ENCODE measurements at places on chromosomes 4 and X.
A peak's percentile ranks its signal among the peaks of the same experiment; 100 is the strongest.

DNA sequence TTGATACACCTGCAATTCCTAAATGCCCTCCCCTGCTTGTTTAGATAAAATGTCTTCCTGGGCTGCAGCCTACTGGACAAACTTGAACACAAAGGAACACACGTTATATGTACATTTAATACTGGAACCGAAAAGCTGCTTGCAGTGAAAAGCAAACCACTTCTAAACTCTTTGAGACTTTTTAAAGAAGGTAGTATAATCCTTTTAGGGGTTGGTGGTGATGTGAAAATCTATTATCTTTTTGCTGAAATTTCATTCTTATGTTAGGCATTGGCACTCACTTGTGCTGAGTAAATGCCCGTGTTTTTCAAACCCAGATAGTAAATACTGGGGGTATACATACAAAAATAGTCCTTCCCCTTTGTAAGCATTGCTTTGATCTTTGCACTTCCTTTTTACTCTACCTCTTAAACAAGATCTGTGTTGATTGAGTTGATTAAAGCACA lies 2.2 kb downstream of the NFKB1 start:
- no peak for DNase-seq

DNA sequence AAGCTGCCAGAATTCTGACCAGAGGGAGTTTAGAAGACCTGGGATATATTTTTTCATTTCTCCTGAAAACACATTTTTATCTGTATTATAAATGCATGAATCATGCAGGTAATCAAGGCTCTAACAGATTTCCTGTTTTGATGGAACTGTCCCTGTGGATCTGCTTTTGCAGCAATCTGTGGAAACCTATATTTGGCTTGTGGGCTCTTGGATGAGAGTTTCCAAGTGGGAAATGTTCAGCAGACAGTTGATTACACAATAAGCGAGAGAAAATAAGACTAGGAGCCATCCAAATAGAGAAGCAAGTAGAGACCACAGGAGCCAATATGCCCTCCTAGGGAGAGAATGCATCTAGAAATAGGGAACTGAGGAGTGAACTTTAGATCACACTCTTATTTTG lies 105.0 kb downstream of the NDST3 start:
- no peak for DNase-seq

DNA sequence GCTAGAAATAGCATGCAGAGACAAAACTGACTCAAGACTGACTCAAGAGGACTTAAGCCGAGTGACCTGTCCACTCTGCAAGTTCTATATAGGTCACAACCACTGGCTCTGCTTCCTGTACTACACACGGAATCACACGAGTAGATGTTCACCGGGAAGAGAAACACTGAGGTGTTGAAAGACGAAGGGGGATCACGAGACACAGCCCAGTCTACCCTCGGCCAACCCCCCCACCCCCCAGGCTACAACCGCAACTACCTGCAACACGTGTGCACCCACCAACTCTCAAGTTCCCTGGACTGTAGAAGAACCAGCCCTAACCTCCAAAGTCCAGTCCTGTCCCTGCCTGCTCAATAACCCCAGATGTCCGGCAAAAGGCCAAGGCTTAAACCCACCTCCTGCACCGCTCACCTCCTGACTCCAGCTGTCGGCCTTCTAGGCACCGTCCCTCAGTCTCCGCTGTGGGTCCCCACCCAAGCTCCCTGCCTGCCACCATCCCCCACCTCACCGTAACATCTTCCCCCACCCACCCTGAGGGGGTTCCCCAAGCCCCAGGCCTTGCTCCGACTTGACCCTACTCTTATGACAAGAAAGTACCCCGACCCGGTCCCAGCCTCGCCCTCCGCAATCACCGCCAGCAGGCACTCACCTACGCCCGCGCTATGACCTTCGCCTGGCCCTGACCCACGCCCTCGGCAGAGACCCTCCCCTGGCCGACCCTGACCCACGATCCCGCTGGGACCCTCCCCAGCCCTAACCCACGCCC lies 739 bp downstream of the GAK start:
- DNase-seq = peak; percentile 15

- DNase-seq = no peak
Measured at GRCh38 chr4:29551821-29552220, 1168.3 kb upstream of the PCDH7 start.

DNA sequence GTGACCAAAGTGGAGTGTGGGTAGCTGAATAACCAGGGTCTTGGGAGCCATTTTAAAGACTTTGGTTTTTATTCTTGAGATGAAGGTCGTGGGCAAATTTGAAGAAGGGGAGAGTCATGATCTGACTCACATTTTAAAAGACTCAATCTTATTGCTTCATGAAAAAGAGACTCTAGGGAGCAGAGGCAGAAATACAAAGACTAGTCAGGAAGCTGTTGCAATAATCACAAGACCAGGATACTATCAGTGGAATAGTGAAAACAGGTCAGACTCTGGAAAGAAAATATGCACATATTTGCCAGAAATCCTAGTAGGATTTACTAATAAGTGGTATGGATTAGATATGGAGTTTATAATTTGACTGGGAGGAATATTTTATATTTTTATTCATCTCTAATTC lies 448.4 kb downstream of the RAPGEF2 start:
- no peak for DNase-seq

- no peak for DNase-seq
Measured at GRCh38 chrX:79065696-79066095, 78.8 kb upstream of the GPR174 start.

- DNase-seq = no peak
Measured at GRCh38 chr4:87192145-87192919, 28.1 kb downstream of the KLHL8 start.
